ENCODE measurements at places on chromosomes 2 and 18.

DNA sequence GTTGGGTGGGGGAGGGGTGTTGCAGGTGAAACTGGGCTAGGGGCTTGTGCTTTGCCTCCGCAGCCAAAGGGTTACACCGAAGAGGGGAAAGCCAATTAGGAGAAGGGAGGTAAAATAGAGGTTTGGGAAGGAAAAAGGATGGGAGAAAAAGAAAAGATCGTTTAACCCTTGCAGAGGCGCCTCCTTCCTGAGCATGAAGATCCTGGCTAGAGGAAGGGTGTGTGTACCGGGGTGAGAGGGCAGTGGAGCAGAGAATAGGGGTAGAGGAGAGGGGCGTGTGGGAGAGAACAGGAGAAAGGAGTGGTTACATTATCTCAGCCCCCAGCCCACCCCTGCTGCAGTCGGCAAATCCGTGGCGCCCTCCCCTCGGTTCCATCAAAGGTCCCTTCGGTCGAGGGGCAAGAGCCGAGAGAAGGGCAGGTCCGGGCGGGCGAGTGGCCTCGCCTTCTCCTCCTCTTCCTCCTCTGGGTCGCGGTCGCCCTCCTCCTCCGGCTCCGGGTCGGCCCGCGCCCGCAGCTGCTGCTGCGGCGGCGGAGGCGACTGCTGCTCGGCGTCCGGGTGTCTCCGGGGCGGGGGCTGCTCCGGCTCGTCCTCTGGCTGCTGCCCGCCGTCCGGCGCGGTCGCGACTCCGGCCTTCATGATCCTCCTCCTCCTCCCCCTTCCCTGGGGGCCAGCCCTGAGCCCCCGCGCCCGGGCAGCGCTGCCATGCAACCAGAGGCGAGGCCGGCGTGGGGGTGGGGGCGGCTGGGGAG, 1.1 kb downstream of the MARCHF4 start:
- H3K4me3 ChIP-seq = no peak overlapping the region
- H3K36me3 ChIP-seq = no peaks in the 10 kb centered on the region
- DNase-seq = no peak
- H3K27ac ChIP-seq = no peak overlapping the region
- H3K4me1 ChIP-seq = peaks cover 5% of the 10 kb centered on the region
- peaks cover 37% of the 10 kb centered on the region for H3K27me3 ChIP-seq

DNA sequence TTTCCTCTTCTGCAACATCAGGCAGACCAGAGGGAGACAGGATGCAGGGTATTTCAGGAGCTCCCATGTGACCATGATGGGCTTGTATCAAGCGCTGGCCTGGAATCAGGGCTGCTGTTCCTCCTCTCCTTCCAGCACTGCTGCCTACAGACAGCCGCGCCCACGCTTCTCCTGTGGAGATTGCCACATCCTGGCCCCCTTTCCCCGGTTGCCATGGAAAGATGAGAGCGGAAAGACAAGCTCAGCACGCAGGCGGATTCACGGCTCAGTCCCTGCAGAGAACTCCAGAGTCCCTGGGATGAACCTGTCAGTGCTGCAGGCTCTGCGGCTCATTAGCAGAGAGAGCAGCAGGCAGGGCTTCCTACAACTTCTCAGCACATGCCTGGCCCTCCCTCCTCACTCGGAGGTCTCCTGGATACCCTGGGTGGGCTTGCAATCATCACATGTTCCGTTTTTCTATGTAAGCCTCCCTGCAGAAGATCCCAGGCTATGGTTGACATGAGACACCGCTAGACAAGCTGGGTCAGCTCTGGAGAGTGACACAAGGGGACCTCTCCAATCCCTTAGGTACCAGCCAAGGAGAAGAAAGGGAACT, 497.8 kb upstream of the MYT1L start:
- H3K27ac ChIP-seq = no peak overlapping the region
- H3K4me1 ChIP-seq = no peaks in the 10 kb centered on the region
- no peak overlapping the region for H3K4me3 ChIP-seq
- H3K36me3 ChIP-seq = no peaks in the 10 kb centered on the region

DNA sequence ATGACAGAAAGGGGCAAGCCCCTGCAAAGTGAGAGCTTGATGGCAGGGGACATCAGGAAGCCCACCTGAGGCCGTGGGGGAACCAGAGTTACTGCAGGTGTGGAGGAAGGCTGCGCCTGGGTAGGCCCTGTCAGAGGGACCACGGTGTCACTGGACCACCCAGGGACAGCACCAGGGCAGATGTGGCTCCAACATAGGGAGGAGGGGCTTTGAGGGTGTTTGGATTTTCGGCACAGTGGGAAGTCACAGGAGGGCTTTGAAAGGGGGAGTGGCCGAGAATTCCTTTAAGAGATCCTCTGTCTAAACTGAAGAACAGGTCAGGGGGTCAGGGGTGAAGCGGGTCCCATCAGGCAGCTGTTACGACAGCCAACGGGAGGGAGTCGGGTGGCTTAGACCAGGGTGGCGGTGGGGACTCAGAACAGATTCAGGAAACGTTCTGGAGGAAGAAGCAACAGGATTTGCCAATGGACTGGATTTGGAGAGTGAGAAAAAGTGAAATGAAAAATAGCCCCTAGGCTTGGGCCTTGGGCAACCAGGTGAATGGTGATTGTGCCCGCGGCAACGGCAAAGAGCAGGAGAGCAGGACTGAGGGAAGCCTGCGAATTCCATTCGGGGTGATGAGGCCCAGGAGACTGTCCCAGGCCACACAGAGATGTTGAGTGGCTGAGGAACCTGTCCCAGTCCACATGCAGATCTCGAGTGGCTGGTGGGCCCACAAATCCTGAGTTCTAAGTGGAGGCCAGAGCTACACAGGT, 166.1 kb downstream of the LAMA1 start:
- no peaks in the 10 kb centered on the region for H3K27me3 ChIP-seq
- no peak for DNase-seq
- H3K36me3 ChIP-seq = no peaks in the 10 kb centered on the region
- H3K27ac ChIP-seq = no peak overlapping the region
- H3K4me3 ChIP-seq = no peak overlapping the region

DNA sequence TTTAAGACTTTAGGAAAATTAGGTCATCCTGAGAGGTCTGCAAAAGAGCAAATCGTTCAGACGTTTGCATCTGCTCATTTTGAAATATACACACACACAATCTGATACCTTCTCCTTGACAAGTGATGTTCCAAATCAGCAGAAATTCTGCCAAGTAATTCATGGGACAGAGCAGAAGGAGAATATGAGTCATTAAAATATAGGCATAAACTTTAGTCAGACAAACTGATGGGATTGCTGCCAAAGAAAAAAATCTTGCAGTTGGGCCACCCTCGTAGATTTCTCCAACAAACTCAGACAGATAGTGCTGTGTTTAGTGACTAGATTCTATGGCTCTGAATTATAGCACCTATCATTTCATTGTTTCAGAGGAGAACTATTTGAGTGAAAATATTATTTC, 336.3 kb downstream of the NYAP2 start:
- H3K27me3 ChIP-seq = no peaks in the 10 kb centered on the region
- no peak overlapping the region for H3K4me3 ChIP-seq
- H3K27ac ChIP-seq = no peak overlapping the region
- no peaks in the 10 kb centered on the region for H3K36me3 ChIP-seq
- no peaks in the 10 kb centered on the region for H3K4me1 ChIP-seq

DNA sequence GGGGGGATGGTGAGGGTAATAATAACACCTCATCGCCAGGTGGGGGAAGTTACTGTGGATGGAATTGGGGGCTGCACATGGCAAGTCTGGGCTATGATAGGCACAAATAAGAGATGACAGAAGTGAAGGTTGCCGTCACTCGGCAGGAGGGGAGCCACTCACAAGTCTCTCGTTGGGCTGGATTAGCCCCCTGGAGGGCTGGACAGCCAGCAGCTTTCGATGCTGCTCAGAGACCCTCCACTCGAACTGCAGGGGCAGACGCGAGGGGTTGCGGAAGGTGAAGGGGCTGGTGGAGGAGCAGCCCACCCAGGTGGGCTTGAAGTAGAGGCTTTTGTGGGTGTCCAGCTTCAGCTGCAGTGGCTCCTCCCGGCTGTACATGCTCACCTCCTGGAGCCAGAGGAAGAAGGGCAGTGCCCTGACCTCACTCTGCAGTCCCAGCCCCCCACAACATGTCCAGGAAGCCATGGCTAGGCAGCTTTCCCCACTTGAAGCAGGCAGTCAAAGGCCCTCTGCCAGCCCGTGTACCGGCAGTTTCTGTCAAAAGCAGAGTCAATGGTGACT, 18.2 kb downstream of the CFAP65 start:
- H3K27ac ChIP-seq = no peak overlapping the region
- no peaks in the 10 kb centered on the region for H3K4me1 ChIP-seq
- peaks cover 41% of the 10 kb centered on the region for H3K27me3 ChIP-seq
- no peak overlapping the region for H3K4me3 ChIP-seq
- H3K36me3 ChIP-seq = no peaks in the 10 kb centered on the region

GRCh38 chr2:17594533-17595401, 54.3 kb downstream of the VSNL1 start:
- no peak overlapping the region for H3K27ac ChIP-seq
- DNase-seq = no peak
- no peaks in the 10 kb centered on the region for H3K36me3 ChIP-seq
- no peaks in the 10 kb centered on the region for H3K27me3 ChIP-seq
- H3K4me1 ChIP-seq = no peaks in the 10 kb centered on the region
- no peak overlapping the region for H3K4me3 ChIP-seq

DNA sequence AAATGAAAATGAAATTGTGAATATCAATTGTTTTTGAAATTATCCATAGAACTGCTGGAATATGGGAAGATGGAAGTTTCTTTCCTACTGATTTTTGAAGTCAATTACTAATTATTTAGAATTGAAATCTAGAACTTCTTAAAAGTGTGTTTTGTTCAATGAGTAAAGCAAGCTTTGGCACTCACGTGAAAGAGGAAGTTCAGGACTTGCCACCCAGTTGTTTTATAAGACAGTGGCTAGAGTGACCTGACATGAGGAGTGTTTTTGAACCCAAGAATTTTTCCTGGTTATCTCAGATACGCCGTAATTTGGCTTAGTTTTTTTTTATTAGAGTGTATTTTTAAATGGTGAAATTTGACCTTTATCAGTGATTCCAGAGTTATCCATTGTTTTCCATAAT, 3.5 kb downstream of the MXD1 start:
- H3K4me3 ChIP-seq = no peak overlapping the region
- no peak overlapping the region for H3K27ac ChIP-seq
- no peak for DNase-seq
- H3K4me1 ChIP-seq = peaks cover 15% of the 10 kb centered on the region

GRCh38 chr2:167438206-167438605, 549.9 kb downstream of the XIRP2 start:
- H3K36me3 ChIP-seq = no peaks in the 10 kb centered on the region
- H3K27ac ChIP-seq = no peak overlapping the region
- no peaks in the 10 kb centered on the region for H3K27me3 ChIP-seq
- no peak for DNase-seq
- no peak overlapping the region for H3K4me3 ChIP-seq
- H3K4me1 ChIP-seq = no peaks in the 10 kb centered on the region

DNA sequence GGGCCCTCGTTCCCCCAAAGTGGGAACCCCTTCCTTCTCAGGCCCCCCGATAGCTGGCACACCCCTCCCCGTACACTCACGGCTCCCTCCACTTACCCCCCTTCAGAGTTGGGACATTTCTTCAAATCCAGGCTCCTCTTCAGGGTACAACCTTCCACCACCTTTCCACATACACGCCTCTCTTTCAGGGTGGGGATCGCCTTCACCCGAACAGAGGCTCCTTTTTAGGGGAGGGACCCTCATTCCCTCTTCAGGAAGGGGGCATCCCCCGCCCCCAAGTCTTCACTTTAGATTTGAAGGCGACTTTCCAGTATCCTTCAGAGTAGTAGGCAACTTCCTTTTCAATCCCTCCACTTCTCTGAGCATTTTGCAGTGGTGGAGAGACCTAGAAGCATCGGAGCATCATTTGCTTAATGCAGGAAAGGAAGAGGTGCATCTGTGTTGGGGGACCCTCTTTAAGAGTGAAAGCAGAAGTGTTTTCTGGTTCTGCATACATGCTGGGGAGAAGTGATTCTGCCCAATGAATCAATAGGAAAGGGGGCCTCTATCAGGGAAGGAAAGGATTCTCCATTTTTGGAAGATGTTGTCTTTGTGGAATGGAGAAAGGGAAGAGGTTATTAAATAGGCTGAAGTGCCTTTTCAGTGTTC, 845 bp downstream of the EML4 start:
- H3K4me1 ChIP-seq = peaks cover 33% of the 10 kb centered on the region
- peak overlapping the region; percentile 91 for H3K27ac ChIP-seq
- no peaks in the 10 kb centered on the region for H3K36me3 ChIP-seq
- H3K4me3 ChIP-seq = peak overlapping the region; percentile 97
- DNase-seq = no peak

- H3K36me3 ChIP-seq = no peaks in the 10 kb centered on the region
- peak overlapping the region; percentile 95 for H3K27ac ChIP-seq
- H3K4me3 ChIP-seq = no peak overlapping the region
- H3K27me3 ChIP-seq = no peaks in the 10 kb centered on the region
- H3K4me1 ChIP-seq = peaks cover 61% of the 10 kb centered on the region
Observed at GRCh38 chr2:197240421-197241041, 70.0 kb downstream of the ANKRD44 start.

DNA sequence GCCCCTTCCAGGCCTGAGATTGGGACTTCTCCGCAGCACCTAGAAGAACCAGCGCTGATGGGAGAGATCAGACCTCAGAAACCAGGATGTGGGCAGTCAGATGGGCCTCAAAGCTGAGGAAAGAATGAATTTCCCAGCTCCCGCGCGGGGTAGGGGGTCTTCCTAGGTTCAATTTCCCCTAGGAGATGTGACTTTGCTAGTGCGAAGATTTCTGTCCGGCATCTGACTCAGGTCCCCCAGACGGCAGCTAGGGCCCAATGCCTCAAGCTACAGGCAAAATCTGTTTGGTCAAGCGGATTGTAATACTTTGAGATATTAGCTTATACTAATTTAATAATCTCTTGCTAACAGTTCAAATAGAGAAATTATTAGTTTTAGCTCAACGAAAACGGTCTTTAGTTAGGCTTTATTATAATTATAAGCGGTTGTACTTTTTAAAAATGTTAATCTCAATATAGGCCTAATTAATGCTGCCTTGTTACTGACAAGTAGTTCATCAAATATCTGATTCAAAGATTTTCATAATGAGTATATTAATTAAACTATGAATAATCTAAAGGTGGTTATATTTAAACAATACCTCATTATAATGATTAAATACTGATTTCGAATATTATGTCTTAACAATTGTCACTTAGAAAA, 5.8 kb downstream of the DLX1 start:
- peaks cover 65% of the 10 kb centered on the region for H3K4me1 ChIP-seq
- H3K27ac ChIP-seq = no peak overlapping the region
- H3K27me3 ChIP-seq = peaks cover 93% of the 10 kb centered on the region
- no peak overlapping the region for H3K4me3 ChIP-seq
- no peak for DNase-seq
- H3K36me3 ChIP-seq = no peaks in the 10 kb centered on the region

GRCh38 chr2:149033716-149034115, 4.8 kb upstream of the LYPD6B start:
- no peak overlapping the region for H3K4me3 ChIP-seq
- no peaks in the 10 kb centered on the region for H3K4me1 ChIP-seq
- H3K27me3 ChIP-seq = peaks cover 36% of the 10 kb centered on the region
- no peak overlapping the region for H3K27ac ChIP-seq
- DNase-seq = no peak
- no peaks in the 10 kb centered on the region for H3K36me3 ChIP-seq

- DNase-seq = no peak
- no peaks in the 10 kb centered on the region for H3K36me3 ChIP-seq
- no peak overlapping the region for H3K4me3 ChIP-seq
- no peak overlapping the region for H3K27ac ChIP-seq
Observed at GRCh38 chr2:86592547-86593230, 29.4 kb upstream of the CHMP3 start.

GRCh38 chr2:120999377-121000097, 263.9 kb downstream of the GLI2 start:
- H3K4me1 ChIP-seq = no peaks in the 10 kb centered on the region
- H3K27ac ChIP-seq = no peak overlapping the region
- no peaks in the 10 kb centered on the region for H3K27me3 ChIP-seq
- H3K36me3 ChIP-seq = no peaks in the 10 kb centered on the region
- DNase-seq = no peak
